Activated CD4-positive, alpha-beta T cell treated with anti-CD3 and anti-CD28 coated beads, Interleukin-2, Interleukin-6, amounts not matched to agents 100 ng/mL and 50 ng/mL, durations not matched to agents 16 hours and 8 hours (primary cell): ENCODE measurements at places on chromosomes 7 and 10.

- DNase-seq = no peak
Observed at GRCh38 chr7:53491051-53491450, 455.6 kb downstream of the POM121L12 start.

DNA sequence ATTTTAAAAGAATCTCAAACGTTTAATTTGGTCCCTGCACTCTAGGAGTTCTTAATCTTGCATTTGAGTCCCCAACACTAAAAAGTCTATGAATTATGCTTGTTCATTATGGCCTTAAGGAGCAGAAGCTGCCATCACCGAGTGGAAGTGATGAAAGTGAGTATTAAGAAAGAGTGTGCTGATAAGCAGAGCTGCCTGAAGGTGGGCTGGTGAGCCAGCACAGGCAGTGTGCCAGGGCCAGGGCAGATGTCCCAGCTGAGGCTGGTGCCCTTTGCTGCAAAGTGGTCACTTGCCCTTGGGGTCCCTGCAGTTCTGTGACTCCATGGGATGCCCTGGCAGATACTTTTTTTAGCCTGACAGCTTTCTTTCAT lies 72.9 kb upstream of the LOXL4 start:
- DNase-seq = no peak

GRCh38 chr10:124319926-124320391 lies 98.8 kb downstream of the OAT start:
- no peak for DNase-seq

DNA sequence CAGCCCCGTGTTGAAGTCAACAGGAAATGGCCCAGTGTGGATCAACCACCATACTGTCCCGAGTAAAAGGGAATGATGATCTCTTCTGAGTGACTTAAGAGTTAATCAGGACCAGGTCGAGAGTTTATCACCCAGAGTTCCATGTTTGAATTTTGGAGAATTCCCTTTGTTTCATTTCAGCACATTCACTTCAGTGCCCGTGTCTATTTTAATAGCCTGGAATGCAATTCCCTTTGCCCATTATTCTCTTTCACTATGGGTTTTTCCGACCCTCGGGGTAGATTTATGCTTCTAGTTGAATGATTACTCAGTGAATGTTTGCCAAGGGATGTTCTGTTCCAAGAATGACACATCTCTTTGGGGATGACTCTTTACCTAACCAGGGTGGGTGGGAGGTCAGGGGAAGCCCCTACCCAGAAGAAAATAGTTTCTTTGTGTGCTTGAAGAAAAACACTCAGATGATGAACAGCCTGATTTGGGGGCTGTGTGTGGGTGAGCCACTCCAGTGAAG lies 594.9 kb downstream of the INHBA start:
- DNase-seq = no peak

- no peak for DNase-seq
Observed at GRCh38 chr10:68558478-68558877, 1.7 kb upstream of the TET1 start.

DNA sequence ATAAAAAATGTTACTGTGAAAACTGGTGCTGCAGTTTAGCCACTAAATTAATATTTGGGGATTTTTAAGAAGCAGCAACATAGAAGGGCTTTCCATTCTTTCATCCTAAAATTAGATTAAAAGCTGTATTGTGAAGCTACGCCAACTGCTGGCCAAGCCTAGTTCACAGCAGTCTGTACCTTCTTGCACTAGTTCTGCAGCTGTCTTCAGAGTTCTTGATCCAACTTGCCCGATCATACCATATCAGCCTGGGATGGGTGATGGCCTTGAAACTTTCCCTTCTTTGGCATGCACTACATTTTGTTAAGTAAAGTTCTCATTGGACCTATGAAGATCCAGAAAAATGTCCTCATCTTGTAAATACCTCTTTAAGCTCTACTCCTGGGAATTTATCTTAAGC lies 20.3 kb upstream of the PANK1 start:
- no peak for DNase-seq

GRCh38 chr10:32207544-32207943 lies 139.4 kb downstream of the EPC1 start:
- DNase-seq = peak; percentile 71

- DNase-seq = no peak
Observed at GRCh38 chr7:42143711-42144600, 93.1 kb downstream of the GLI3 start.

DNA sequence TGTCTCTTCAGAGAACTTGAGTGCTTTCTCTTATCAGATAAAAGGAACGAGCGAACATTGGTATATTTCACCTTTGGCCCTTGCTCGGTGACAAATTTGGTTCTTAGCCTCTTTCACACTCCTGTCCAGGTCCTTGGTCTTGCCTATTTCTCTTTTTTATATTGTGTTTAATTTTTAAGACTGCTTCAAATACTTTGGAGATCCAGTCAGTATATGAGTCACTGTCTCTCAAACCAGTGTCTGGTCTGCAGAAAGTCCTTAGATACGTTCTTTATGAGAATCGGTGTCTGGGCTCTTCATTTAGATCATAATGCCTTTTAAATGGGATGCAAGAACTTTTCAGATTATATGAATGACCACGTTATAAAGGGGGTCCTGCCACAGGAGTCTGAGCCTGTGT lies 55.0 kb downstream of the PIK3AP1 start:
- DNase-seq = no peak
